ENCODE measurements at places on chromosomes 7 and 10.

DNA sequence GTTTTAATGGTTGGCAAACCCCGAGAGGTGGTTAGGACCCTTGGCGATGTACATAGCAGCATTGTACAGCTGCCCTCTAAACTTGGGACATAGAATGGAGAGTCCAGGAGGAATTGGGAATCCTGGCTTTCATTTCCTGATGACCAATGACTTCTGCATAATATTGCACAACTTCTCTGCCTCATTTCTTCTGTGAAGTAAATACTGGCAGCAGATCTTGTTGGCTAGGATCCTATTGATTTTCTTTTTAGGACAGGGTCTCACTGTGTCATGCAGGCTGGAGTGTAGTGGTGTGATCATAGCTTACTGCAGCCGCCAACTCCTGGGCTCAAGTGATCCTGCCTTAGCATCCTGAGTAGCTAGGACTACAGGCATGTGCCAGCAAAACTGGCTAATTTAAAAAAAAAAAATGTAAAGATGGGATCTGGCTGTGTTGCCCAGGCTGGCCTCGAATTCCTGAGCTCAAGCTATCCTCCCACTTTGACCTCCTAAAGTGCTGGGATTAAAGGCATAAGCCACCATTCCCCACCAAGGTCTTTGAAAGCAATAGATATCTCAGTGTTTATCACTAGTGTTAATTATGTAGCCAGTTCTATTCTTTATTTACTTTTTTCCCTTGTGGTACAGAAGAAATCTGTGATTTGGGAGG is 58.1 kb downstream of the PODXL start:
- no peak for DNase-seq

DNA sequence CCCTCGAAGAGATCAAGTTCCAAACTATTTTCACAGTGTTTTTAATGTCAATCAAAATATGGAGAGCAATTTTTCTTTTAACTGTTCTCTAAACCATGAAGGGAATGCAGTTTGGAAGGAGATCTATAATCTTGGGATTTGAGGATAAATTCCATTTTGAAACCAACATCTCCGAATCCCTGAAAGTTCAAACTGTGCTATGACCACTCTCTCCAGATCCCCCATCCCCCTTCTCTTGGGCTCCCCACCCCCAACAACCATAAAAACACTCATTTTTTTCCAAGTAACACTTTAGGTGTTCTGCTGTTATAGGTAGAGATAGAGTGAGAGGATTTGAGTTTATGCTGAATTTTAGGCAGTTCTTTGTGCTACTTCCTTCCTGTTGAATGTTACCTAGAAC is 1.7 kb downstream of the CALD1 start:
- DNase-seq = no peak

- no peak for DNase-seq
These were observed 42.7 kb downstream of the PAPSS2 start for GRCh38 chr10:87702260-87702972.

- DNase-seq = no peak
These were observed 15.3 kb upstream of the AKR1C1 start for GRCh38 chr10:4947635-4948596.

- no peak for DNase-seq
These were observed 33.5 kb downstream of the CAPZA2 start for GRCh38 chr7:116895849-116896248.

- no peak for DNase-seq
These were observed 138.7 kb downstream of the FAM204A start for GRCh38 chr10:118203461-118203860.

- no peak for DNase-seq
These were observed 32.2 kb upstream of the UTF1 start for GRCh38 chr10:133197786-133198185.

GRCh38 chr10:129774082-129774735 is 189.9 kb downstream of the EBF3 start:
- DNase-seq = no peak

GRCh38 chr10:10432296-10433035 is 585.2 kb upstream of the CELF2 start:
- no peak for DNase-seq

DNA sequence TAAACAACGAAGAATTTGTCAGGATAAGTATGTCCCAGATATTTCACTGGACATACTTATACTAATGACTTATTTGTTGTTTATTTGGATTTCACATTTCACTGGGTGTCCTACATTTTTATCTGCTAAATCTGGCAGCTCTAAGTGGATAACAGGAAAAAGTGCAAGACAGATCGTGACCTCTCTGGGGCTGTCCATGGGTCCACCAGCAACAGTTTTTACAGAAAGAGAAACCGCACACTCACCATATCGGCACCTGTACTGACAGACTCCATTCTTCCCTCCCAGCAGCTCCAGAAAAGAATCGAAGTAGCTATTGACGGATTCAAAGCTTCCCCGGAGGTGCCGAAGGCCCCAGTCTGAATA is 393 bp downstream of the PLA2G12B start:
- DNase-seq = no peak

DNA sequence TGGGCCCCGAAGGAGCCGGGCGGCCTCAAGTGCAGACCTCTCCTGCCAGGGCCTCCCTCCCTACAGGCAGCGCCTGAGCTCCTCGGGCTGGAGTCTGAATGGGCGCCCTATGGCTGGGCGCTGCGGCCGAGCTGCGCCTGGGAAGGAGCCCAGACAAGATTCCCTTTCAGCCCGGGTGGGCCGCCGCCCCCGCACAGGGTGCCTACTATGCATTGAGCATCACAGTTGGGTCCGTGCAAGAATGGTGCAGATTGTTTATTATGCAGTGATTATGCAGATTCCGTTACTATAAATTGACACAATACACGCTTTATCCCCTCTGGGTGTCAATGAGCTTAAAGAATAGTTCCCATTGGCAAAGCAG is 77.2 kb upstream of the PDGFA start:
- no peak for DNase-seq

DNA sequence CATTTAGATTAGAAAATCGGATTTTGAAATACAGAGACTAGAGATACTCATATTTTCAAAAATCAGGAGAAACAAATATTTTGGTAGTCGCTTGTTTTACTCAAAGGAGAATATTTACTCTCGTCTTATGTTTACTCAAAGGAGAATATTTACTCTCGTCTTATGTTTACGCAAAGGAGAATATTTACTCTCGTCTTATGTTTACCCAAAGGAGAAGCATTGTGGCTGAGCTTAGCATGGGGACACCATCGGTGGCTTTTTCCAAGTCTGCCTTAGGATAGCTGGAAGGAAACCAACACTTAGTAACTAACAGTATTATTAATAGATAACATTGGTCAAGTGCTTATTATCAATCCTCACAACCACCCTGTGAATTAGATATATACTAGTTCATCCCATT is 71.8 kb downstream of the SNX10 start:
- DNase-seq = no peak

DNA sequence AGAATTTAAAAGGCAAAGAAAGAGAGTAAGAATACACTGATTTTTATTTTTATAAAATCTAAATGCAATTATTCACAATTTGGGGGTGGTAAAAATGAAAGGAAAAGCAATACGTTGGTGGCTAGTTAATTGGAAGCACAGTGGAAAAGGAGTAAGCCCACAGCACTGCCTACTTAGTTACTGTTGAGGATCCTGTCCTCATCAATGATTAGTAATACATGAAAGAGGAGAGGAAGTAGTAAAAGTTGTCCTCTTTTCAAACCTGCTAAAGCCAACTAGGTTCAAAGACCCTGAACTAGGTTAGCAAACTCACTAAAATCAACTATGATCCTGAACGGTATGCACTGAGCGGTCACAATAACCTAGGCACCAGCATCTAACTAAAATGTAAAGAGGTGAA is 52.7 kb upstream of the LRRN3 start:
- no peak for DNase-seq

DNA sequence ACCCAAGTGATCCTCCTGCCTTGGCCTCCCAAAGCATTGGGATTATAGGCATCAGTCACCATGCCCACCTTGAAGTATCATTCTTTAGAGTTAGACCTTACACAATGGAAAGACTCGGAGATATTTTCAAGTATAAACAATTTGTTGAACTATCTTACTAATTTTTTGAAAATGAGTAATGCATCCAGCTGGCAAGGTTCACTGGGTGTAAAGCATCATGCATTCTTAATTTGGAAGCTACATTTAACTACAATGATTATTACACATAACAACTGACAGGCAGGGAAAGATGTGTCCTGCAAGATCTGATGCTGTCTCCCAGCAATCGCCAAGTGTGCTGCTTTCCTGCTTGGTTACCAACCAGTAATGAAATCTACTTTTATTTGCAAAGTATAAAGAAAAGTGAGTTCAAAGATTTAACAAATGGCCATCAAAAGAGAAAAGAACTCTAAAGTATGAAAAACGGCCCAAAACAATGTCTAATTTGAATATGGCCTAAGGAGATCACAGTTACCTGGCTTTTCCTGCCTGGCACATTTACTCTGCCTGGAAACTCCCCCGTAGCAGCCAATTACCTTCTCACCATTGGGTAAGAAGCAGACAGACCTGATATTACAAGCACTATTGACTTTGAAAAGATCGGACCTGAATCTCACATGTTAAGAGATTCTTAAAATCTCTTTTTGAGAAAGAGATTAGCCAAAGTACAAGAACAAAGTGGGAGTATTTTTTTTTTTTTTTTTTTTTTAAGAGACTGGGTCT is 59.3 kb upstream of the NMT2 start:
- no peak for DNase-seq

- no peak for DNase-seq
These were observed 45.0 kb upstream of the PPP1R3C start for GRCh38 chr10:91677911-91678310.

GRCh38 chr7:49396229-49396628 is 377.2 kb upstream of the VWC2 start:
- DNase-seq = no peak

- no peak for DNase-seq
These were observed 81.2 kb downstream of the C1GALT1 start for GRCh38 chr7:7263297-7264230.

DNA sequence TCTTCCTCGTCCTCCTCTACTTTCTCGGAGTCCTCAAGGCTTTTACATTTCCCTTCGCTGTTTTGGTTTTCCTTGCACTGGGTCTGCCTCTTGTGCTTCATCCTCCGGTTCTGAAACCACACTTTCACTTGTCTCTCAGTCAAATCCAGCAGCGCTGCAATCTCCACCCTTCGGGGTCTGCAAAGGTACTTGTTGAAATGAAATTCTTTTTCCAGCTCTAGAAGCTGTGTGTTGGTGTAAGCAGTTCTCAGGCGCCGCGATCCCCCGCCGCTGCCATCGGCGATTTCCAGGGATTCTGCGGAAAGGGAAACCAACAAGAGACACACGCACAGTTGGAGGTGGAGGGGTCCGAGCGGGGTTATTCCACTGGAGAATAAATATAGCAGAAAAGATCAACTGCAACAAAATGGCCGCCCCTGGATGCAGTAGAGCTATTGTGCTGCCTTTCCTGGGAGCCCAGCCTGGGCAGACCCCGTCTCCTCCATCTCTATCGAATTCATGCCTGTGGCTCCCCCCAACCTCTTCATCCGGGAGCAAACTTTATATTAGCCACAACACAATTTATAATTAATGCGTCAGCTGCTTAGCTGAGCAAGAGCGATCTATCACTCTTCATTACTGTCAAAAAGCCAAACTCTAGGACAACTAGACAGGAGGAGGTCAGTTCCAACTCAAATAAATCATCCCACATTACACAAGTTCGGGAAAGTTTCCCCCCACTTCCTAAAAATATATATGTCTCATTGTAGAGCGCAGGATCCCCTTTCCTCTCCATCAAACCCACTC is 1.1 kb downstream of the HOXA2 start:
- no peak for DNase-seq

GRCh38 chr7:99102809-99103690 is 40.9 kb downstream of the SMURF1 start:
- no peak for DNase-seq

DNA sequence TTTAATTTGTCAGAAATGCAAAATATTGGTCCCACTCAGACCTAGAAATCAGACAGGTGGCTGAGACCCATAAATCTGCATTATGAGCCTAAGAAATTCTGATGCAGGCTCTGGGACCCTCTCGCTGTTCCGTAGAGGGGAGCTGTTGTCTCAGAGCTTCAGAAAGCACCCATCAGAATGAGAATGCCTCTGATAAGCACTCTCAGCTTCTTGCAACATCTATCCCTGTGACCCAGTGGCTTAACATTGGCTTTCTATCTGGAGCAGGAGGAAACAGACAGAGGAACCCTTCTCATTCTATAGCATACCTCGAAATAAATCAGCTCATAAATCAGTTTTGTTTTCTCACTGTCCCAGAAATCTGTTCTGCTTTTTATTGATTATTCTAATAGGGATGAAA is 184.6 kb upstream of the SP4 start:
- no peak for DNase-seq

GRCh38 chr10:84155521-84155920 is 16.2 kb downstream of the GHITM start:
- no peak for DNase-seq

DNA sequence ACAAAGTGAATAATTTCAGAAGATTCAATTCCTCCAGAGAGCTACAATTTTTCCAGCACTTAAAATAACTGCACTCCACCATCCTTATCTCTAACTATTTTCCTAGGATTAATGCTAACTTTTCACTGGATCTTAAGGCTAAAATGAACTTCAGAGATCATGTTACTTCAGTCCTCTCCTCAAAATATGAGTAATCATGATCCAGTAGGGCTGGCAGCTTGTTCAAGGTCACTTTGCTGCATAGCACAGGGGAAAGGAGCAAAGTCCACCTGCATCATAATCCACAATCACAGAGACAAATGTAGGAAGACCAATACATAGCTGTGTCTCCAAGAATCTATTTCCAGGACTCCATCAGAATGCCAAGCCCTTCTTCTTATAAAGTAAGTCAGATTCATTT is 150.3 kb downstream of the LRRTM3 start:
- DNase-seq = no peak

All from stimulated activated CD8-positive, alpha-beta memory T cell treated with anti-CD3 and anti-CD28 coated beads, Interleukin-4, amount 100 ng/mL, for 4 hours (primary cell).